ENCODE measurements at places on chromosomes 5 and 9.

DNA sequence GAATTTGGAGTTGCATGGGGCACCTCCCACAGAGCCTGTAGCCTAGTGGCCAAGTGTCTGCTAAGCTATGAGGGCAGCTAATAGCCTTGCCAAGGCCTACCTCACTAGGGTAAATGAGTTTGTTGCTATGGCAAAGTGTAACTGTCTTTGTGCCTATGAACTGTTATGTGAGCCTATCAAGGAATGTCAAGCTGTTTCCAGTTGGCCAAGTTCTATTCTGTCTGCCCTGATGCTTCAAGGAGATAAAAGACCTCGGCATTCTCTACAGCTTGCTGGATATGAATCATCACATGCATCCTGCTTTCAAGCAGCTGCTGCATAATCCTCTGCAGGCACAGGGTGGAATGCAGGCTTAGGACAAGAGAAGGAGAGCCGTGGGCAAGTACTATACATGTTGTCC is 69.8 kb upstream of the CCDC112 start:
- no peak for DNase-seq

- DNase-seq = no peak
Measured at GRCh38 chr9:87011551-87011950, 64.2 kb upstream of the GAS1 start.

DNA sequence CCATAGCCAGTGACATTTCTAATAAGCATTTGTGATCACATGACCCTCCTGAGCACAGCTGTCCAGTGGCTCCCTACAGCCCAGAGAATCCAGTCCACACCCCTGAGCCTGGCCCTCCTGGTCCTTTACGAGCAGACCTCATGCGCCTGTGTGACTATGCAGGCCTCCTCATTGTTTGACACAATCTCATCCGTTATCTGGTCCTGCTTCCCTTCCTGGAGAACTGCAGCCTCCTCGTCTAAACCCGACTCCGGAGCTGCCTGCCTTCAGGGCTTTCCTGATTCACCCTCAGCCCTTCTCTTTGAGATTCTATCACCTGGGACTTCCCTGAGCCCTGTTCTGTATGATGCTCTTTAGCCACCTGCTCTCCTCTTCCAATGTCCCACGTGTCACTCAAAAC is 79.7 kb downstream of the GPR21 start:
- no peak for DNase-seq

DNA sequence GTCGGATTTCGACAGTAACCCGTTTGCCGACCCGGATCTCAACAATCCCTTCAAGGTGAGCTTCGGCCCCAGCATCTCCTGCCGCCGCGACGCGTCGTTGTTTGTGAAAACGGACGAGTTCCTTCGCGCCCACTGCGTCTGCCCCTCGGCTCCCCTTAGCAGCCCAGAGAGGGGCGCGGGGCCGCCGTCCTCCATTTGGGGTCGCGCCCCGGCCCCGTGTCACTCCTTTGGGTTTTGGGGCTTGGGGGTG is 182 bp downstream of the SCAMP1 start:
- DNase-seq = no peak

GRCh38 chr9:130243882-130244170 is 21.7 kb upstream of the HMCN2 start:
- DNase-seq = no peak

DNA sequence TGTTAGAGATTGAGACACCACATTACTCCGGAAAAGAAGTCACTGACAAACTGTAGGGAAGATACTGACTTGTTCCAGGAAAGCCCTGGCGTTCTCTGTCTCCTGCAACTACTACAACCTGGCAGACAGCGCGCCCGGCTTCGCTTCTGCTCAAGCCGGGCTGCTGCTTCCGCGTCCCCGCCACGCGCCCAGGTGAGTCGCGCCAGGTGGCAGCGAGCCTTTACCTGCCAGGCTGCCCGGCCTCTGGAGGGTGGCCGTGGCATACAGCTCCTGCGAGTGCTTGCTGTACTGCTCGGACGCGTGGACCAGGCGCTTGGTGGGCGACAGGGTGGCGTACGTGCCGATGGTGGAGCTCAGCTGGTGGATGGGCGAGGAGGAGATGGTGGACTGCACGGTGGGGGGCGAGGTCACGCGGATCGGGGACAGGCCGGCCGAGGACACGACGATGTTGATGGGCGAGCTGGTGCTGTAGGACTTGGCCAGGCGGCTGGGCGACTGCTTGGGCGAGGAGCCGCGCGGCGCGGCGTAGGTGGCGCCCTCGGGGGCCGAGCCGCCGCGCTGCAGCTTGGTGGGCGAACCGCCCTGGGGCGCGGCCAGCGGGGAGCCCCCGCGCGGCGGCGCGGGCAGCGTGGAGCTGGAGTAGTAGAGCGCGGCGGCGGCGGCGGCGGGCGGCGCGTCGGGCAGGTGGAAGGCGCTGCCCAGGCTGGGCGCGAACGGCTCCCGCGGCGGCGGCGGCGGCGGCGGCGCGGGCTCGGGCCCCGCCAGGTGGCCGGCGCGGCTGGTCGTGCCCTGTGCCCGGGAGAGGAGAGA is 519.6 kb downstream of the CTNND2 start:
- DNase-seq = no peak

DNA sequence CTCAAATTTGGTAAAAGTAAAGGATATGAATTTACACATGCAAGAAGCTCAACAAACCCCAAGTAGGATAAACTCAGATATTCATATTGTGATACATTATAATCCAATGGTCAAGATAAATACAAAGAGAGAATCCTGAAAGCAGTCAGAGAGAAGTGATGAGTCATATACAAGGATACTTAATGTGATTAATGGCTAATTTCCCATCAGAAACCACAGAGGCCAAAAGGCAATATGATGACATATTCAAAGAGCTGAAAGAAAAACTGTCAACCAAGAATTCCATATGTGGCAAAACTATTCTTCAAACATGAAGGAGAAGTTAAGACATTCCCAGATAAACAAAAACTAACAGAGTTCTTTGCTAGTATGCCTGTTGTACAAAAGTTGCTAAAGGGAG is 19.5 kb upstream of the IRF1 start:
- no peak for DNase-seq
